ENCODE measurements at places on chromosomes 13 and 19.

- DNase-seq = peak; percentile 13
These were observed 329.7 kb downstream of the UQCRFS1 start for GRCh38 chr19:28883241-28883693.

DNA sequence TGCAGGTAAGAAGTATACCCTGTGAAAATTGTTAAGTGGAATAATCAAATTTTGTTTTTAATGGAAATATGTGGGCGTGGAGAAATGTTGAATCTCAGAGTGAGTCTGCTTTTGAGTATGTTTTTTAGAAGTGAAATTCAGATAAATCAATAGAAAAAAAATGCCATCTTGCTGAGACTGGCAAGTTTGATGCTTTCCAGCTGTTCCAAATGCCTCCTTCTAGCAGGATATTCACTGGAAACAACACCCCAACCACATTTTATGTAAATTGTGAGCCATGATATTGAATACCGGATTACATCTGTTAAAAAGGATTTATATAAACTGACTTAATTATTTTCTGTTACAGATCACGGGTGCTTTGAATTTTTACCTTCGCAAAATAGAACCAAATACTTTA is 115.4 kb downstream of the ITGBL1 start:
- DNase-seq = no peak

DNA sequence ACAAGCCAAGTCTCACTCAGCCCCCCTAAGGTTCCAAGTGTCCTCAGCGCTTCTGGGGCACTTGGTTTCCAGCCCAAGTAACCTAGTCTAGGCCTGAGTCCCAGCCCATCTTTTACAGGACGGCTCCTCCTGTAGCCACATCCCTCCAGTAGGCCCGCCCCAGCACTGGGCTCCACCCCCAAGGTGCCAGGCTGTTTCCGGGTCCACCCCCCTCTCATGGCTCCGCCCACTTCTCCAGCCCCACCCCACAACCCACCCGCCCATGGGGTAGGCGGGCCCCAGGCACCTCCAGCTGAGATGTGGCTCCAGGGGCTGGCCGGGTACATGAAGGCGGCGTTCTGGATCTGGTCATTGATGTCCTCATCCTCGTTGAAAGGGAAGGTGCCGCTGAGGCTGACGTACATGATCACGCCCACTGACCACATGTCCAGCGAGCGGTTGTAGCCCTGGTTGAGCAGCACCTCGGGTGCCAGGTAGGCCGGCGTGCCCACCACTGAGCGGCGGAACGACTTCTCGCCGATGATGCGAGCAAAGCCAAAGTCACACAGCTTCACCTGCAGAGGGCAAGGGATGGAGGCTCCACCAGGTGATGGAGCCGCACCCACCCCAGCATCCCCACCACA is 17.2 kb upstream of the DACT3 start:
- DNase-seq = peak; percentile 12

DNA sequence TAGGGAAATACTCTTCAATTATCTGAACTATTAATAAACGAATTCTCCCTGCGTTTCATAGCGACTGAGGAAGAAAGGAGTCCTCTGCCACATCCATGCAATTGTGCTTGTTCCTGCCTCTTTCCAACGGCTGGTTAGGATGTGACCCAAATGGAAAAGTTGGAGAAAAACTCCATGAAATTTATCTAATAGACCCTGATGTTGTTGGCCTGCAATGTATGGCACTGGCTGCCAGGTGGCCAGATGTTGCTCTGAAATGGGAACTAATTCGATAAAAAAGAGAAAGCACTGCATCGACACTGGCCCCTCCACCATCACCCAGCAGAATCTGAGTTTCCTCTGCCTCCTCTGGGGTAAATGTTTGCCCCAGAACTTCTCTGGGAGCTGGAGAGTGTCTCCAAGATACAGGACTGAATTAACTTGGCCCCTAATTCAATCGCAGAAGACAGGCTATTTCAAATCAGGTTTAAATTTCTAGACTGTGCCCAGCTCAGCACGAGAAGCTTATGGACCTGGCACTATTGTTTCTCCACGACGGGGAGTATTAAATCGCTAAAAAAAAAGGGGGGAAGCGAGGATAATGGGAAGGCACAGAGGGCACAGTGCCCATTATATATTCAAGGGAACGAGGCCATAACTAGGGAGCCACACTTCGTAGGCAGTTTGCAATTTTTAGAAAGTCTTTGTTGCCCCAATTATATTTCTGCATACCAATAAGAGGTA is 103.9 kb downstream of the ZIC5 start:
- DNase-seq = no peak

DNA sequence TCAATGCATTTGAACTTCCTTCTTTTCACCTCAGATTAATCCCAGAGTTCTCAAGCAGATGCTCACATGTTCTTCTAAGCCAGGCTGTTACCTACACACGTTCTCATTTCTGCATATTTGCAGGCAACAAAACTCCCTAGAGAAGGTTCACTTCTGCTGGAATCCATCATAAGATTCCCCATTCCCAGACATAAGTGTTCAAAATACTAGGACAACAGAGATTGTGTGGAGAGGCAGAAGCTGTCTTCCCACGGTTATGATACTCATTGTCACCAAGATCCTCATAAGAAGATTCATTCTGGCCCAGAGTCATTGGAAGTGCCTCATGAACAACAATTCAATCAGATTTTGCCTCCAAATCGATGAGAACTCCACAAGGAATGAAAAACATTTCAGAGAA is 931.6 kb upstream of the MIR17HG start:
- DNase-seq = no peak

DNA sequence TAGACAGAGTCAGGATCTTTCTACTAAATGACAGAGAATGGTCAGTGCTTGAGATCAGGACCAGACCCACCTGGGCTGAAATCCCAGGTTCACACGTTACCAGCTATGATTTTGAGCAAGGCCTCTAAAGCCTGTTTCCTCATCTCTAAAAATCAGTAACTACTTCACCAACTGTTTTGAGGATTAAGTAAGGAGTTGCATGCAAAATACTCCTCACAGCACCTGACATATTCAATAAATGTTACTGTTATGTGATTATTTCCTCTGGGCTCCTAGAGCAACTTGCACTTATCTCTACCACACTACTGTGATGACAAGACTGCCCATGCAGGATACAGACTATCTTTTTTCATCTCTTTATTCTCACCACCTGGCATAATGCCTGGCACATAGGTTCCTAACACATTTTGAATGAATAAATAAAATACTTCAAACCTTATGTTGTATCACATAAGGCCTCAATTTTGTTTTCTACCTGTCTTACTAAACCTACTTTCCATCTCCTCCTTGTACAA is 1.8 kb downstream of the KATNAL1 start:
- no peak for DNase-seq

DNA sequence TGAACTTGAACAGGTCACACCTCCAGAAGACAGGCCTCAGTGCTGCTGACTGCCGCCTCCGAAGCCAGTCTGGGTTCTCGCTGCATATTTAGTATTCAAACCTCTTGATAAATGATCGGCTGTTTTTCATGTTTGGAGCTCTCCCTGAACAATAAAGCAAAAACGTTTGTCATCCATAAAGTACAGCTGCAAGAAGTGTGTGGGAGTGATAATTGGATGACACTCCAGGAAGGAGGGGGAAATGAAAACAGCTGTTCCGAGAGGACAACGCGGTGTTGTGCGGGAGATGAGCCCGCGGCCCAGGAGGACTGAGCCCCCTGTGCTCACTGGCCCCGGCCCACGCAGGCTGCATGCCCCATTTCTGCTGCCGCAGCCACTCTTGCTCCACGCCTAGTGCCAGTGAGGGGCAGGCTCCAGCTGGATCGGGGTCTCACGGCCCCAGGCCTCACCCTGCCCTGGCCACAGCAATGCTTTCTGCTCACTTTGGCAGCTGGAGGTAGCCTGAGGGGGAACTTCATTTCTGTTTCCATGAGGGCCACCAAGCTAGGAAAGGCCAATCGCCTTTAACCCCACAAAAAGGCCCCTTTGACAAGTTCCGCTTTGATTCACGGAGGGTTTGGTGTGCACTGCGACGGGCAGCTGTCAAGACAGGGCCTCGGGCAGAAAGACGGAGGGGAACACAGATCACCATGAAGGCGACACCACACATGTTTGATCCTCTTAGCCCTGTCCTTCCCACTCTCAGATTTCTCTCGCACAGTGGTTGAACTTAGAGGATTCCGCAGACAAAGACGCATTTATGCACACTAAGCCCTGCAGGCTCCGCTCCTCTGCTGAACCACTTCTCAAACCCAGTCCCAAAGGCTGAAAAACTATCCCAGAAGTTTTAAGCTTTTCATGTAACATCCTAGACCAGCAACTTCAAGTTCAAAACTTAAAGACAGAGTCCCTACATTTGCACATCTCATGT is 537.6 kb downstream of the EFNB2 start:
- DNase-seq = no peak

GRCh38 chr19:45271735-45272108 is 20.7 kb downstream of the MARK4 start:
- DNase-seq = no peak

DNA sequence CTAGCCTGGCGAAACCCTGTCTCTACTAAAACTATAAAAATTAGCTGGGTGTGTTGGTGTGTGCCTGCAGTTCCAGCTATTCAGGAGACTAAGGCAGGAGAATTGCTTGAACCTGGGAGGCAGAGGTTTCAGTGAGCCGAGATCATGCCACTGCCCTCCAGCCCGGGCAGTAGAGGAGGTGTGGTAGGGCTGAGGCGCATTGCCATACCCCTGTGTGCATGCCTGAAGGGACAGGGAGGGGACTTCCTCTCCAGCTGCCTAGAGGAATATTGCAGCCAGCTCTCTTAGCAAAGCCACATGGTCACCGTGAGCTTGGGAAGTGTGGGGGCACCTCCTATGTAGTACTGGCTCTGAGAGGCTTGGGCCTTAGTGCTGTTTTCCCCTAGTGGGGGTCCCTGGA is 29.2 kb upstream of the PEPD start:
- DNase-seq = no peak

DNA sequence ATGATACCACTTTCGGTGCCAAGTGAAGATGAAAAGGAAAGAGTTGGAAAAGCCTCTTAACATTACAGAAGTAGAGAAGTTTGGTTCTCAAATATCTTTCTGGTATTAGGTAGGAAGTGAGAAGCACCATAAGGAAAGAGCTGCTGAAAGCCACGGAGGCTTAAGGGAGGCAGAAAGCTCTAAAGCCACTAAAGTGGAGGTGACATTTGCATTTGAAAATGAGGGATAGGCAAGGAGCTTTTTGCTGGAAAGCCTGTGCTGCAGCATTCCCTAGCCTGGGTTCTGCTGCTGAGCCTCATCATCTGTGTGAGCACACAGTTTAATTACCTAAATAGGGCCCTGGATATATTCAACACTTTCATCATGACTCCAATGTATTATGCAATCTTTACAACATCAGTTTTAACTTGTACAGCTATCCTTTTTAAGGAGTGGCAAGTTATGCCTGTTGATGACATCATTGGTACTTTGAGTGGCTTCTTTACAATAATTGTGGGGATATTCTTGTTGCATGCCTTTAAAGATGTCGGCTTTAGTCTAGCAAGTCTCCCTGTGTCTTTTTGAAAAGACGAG is 315.4 kb downstream of the RBM26 start:
- DNase-seq = no peak

DNA sequence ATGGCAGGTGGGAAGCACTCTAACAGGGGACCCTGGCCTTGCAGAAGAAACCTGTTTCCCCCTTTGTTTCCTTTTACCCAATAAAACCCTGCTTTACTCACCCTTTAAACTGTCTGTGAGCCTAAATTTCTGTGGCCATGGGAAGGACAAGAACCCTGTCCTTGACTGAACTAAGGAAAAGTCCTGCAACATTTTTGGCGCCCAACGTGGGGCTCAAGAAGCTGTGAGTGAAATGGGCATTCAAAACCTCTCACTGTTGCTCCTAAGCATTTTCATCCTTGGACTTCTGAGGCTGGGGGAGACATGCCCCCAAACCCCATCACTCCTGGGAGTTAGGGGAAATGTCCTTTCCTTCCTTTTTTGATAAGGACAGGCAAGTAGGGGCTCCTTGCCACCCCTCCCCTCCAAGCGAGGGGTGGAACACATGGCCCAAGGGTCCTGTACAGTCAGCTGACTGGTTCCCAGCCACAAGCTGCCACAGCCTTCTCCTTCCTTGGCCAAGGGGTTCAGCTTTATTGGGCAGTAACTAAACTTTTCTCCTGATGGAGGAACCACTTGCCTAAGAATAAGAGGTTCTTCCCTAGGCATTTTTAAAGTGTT is 381.6 kb downstream of the KLF5 start:
- DNase-seq = no peak

GRCh38 chr13:107376341-107377125 is 808.6 kb upstream of the ARGLU1 start:
- DNase-seq = no peak

DNA sequence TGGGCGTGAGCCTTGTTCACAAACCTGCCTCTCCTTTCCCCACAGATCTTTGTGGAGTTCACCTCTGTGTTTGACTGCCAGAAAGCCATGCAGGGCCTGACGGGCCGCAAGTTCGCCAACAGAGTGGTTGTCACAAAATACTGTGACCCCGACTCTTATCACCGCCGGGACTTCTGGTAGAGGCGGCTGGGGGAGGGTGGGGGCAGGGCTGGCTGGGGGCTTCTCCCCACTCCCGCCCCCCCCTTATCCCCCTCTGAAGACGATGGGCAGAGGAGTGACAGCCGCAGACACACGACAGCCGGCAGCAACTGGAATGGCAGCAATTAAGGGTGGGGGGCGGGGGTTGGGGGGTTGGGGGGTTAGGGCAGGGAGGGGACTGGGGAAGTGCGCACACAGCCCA is 1.1 kb upstream of the EPN1 start:
- DNase-seq = no peak

- no peak for DNase-seq
These were observed 19.0 kb upstream of the KPNA3 start for GRCh38 chr13:49811527-49811908.

GRCh38 chr13:72651144-72651543 is 76.3 kb downstream of the MZT1 start:
- DNase-seq = peak; percentile 13

DNA sequence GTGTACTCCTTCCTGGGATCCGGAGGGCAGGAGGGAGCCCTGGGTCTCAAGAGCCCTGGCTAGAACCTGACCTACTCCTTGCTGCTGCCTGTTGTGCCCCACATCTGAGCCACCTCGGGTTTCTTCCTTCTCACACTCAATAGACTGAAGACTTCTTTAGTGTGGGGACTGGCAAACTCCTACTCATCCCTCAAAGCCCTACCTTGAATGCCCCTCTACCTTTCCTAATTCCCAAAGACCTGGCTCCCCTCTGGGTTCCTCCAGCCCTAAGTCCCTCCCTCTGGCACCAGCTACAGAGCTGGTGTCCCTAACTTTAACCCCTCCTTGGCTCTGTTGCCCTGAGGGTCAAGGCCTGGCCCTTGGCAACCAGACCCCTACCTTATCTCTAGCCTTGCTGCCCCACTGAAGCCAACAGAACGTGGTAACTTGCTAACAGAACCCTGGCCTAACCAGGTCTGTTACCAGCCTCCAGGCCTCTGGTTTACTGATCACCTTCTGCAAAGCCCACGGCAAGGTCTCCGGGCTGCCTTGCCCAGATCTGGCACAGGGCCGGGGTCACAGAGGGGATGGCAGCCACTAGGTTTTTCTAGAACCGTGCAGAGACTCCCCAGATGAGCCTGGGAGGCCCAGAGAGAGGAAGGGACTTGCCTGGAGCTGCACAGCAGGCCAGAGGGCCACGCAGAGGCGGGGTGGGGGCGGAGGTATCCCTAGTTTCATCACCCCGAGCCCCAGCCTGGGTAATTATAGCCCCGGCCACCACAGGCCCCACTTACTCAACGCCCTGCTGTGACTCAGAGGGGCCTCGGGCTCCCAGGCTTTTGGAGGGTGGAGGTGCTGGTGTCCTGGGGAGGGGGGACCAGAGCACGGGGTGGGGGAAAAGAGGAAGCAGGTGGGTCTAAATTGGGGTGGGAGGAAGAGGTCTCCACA is 15.3 kb downstream of the ZBTB7A start:
- peak; percentile 50 for DNase-seq

Measured in kidney tubule cell (primary cell).